ENCODE measurements at places on chromosomes 1 and 21.

DNA sequence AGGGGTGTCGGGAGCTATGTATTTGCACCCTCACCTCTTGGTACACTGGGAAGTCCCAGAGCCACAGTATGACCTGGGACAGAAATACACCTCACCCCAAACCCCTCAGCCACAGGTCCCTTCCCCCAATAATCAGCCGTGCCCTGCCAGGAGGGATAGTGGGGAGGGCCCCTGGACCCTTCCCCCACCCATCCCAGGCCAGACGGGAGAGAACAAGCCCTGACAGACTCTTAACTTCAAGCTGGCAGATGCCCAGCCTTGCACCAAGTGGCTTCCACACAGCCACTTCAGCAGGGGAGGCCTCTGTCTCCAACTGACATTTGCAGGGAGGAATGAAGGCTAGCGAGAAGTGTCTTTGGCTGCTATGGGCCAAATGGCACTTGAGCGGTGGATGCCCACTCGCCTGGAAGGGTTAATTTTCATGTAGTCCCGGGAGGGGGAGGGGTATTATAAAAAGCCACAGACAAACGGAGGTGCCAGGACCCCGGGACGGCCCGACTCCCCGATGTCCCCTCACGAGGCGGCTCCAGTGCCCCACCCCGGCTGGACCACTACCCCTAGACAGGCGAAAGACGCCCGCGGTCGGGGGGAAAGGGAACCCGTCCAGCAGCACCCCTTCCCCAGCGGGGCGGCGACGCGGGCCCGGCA is 495 bp downstream of the SYNC start:
- DNase-seq: no peak

GRCh38 chr1:110058591-110058990 is 11.9 kb downstream of the ALX3 start:
- no peak for DNase-seq

DNA sequence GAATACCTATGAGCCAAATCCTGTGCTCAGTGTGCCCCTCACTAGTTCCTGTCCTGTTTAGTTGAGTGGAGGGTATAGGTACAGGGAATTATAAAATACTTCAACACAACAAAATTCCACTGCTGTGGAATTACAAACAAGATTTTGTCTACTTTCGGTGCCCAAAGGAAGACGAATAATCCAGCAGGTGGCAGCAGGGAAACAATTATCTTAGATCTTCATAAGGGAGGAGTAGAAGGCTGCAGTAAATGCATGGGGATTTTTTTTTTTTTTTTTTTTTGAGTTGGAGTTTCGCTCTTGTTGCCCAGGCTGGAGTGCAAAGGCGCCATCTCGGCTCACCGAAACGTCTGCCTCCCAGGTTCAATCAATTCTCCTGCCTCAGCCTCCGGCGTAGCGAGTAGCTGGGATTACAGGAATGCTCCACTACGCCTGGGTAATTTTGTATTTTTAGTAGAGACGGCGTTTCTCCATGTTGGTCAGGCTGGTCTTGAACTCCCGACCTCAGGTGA is 2.0 kb upstream of the PIP5K1A start:
- DNase-seq: no peak

DNA sequence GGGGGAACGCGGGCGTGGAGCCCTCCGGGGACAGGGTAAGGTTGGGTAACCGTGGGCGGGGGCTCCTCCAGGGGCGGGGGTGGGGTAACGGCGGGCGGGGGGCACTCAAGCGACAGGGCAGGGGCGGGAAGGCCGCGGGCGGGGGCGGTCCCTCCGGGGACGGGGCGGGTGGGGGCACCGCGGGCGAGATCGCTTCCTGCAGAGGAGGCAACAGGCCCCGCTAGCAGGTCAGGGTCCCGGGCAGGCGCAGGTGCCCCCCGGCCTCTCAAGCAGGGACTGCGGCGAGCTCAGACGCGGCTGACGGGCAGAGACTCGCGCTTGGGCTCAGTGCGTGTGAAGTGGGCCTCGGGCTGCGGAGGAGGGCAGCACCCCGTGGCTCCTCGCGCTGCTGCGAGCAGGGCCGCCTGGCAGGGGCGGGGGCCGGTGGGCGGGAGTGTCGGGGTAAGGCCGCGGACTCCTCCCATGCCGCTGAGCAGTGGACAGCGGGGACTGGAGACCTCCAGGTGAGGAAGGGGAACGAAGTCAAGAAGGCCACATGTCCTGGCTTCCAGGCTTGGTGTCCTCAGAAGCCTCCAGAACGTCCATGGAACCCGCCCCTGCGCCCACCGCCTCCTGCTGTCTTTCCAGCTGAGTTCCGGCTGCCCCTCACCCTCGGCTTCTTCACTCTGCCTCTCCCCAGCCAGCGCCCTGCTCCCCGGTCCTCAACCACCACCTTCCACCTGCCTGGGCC is 627 bp upstream of the GNB1 start:
- DNase-seq: peak; percentile 69

DNA sequence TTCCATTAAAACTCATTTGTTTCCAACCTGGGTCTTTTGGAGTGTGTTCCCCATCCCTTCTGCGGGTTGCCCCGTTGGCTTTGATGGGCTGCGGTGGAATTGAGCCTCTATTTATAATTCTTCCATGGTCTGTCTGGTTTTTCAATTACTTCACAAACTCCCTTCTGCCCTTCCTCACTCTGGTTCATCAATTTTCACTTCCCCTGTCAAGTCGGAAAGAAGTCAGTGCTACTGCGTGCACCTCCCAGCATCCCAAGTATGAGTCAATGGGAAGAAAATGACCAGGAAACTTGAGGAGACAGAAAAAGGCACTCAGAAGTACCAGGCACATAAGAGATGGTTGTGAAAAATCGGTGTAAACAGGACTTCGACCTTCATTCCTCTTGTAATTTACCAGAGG is 126.2 kb downstream of the KAZN start:
- no peak for DNase-seq

All from activated T-helper 1 cell treated with anti-CD3 and anti-CD28 coated beads, Interleukin-2, amount 50 U/mL, for 16 hours (primary cell).